ENCODE measurements at places on chromosomes 3 and 15.

- DNase-seq, result no peak
Measured at GRCh38 chr3:186825872-186826409, 16.6 kb upstream of the ADIPOQ start.

DNA sequence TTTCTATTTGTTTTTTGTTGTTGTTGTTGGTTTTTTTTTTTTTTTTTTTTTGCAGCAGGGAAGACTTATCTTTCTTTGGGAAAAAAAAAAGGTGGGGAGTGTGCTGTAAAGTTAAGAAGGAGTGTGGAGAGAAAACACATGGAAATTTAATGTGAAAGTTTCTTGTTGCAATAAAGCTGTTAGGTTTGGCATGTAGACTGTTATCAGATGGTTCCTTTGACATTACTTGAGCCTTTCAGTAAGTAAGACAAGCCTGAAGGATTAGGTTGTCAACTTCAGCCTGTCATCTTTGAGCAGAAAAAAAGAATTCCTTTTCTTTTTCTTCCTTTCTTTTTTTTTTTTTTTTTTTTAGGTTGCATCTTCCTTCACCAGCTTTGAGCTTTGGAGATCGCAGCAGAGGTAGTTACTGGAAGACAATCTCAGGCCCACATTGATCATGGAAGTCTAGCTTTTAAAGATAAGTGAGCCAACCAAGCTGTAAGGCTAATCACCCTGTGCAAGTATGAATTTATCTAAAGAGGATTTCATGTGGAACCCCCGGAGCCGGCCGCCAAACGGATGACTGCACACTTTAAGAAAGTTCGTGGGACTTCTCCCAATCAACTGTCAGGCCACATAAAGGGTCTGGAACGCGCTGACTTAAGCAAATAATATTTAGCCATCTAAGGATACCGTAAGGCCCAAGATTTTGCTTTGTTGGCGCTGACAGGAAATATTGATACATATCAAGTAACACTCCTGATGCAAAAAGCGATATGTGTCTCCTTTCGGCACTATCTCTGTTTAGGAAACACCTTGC, 1040.1 kb upstream of the NR2F2 start:
- DNase-seq, result no peak

DNA sequence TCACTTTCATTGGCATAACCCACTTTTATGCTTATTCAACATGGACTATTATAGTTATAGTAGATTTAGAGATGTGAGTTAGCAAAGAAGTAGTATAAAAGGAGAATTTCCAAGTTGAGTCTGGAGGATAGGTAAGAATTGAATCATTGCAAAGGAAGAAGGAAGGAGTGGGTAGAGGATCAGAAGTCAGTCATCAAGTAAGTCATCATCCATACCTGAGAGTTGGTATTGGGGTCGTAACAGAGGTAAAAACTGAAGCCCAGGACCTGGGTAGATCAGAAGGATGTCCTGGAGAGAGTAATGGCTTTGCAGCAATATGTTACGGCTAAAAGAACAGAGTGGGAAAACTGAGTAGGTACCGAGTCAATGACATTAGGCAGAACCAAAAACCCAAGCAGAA, 265.7 kb downstream of the SUCLG2 start:
- DNase-seq, result no peak

DNA sequence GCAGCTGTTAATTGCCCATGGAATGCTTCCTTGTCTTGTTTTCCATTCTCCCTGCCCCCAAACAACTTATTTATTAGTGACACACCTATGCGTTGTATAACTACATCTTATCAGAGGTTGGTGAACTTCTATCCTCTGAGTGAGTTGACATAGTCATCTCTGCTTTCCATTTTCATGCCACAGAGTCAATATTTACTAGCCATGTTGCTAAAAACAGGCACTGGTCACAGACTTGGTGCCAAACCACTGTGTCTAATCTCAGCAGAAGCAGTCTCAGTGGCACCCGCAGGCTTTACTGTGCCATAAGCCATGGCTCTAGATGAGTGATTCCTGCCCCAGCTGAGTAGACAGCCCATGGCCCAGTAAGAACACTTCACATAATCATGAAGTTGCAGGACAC, 26.5 kb downstream of the DAPK2 start:
- DNase-seq, result no peak

DNA sequence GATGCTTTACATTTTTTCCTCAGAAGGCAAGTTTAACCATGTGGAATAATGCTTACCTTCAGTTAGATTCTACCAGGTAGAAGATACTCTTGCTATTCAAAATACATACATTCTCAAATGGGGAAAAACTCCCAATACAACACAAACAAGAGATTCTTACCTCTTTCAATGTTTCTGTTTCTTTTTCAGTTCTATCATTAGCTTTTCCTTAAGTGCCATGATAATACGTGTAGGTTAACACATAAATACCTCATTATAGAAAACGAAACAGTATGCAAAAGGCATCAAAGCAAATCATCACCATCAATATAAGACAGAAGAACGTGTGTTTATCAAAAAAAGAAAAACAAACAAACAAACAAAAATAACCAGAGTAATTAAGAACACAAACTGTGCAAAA, 300.7 kb upstream of the ROBO1 start:
- DNase-seq, result no peak

GRCh38 chr3:21894459-21895340, 143.7 kb upstream of the ZNF385D start:
- DNase-seq, result no peak

DNA sequence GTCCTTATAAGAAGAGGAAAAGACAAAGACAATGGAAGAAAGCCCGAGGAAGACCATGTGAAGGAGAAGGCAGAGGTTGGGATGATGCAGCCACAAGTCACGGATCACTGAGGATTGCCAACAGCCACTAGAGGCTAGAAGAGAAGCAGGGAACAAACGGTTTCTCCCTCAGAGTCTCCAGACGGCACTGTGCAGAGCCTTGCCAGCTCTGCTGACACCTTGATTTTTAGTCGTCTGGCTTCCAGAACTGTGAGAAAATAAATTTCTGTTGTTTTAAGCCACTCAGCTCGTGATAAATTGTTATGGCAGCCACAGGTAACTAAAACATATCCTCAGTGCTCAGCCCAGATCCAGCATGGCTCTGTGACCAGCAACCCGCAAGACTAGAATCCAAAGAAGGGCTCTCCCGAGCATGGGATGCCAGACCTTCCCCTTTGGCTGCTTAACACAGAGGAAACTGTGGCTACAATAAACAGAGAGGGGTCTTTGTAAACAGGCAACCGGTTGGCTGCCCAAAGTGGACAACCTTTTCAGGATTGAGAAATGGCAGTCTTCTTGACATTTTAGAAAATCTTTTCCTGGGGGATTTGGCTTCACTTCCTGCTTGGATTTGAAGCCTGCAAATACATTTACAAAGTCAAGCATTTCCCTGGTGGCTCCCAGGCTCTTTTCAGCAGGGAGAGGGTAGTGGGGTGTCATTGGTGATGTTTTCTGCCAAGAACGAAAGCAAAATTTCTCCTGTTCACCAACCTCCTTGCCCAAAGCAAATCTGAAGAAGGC, 88.7 kb upstream of the ADPGK start:
- no peak for DNase-seq

- DNase-seq, result no peak
Measured at GRCh38 chr3:139729300-139729699, 51.5 kb upstream of the NMNAT3 start.

DNA sequence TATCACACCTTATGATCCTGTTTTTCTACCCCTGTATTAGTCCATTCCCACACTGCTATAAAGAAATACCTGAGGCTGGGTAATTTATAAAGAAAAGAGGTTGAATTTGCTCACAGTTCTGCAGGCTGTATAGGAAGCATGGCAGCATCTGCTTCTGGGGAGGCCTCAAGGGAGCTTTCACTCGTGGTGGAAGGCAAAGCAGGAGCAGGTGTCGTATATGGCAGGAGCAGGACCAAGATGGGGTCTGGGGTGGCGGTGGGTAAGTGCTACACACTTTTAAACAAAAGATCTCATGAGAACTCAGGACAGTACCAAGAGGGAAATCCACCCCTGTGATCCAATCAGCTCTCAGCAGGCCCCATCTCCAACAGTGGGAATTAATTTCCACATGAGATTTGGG, 15.4 kb upstream of the SCAP start:
- no peak for DNase-seq

GRCh38 chr3:178289544-178290160, 246.6 kb upstream of the KCNMB2 start:
- DNase-seq, result no peak

- DNase-seq, result no peak
Measured at GRCh38 chr3:61593446-61594029, 32.2 kb downstream of the PTPRG start.

All from cortex of kidney (tissue), 1 donor.